ENCODE measurements at places on chromosomes 12 and 14.

GRCh38 chr12:106978035-106978800 lies 8.7 kb downstream of the MTERF2 start:
- DNase-seq, result no peak

- peak; percentile 64 for DNase-seq
Measured at GRCh38 chr12:39617887-39618286, 1.7 kb downstream of the ABCD2 start.

DNA sequence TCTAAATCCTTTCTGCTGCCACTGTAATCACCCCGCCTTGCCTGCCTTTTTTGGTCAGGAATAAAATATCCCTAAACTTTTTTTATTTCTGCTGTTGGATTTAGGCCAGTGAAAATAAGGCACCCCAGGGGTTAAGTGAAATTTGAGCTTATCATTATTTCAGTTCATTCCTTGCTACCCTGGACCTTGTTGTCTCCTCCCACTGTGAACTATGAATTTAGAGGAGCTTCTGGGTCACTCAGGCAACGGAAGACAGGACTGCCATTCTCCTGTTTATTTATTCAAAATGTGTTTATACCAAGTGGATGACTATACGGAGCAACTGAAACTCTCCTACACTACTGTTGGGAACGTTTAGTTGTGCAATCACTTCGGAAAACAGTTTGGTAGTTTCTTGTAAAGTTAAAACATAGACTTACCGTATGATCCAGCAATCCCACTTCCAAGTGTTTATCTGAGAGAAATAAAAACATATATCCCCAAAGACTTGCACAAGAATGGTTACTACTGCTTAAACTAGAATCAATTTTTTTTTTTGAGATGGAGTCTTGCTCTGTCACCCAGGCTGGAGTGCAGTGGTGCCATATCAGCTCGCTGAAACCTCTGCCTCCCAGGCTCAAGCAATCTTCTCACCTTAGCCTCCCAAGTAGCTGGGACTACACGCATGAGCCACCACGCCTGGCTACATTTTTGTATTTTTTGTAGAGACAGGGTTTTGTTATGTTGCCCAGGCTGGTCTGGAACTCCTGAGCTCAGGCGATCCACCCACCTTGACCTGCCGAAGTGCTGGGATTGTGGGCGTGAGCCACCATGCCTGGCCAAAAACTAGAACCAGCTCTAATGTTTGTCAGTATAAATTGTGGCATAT lies 2.3 kb upstream of the TRAFD1 start:
- DNase-seq, result no peak

- DNase-seq, result no peak
Measured at GRCh38 chr12:48882315-48882687, 16.6 kb upstream of the RND1 start.

DNA sequence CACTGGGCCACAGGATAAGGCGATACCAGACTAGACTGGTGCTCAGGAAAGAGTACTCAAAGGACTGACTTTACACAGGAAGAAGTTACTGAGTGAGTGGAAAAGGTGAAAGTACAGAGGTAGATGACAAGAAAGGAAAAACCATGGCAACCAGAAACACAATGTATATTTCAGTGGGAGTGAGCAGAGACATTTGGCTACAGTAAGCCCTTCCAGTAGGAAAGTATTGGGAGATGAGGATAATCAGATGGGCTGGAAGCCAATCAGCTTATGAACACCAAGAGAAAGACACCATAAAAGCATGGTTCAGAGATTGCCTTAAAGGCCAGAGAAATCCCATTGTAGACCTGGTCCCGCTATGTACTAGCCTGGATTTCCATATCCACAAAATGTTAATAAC lies 51.6 kb downstream of the TMTC1 start:
- no peak for DNase-seq

GRCh38 chr14:96516351-96516750 lies 14.2 kb downstream of the PAPOLA start:
- no peak for DNase-seq

DNA sequence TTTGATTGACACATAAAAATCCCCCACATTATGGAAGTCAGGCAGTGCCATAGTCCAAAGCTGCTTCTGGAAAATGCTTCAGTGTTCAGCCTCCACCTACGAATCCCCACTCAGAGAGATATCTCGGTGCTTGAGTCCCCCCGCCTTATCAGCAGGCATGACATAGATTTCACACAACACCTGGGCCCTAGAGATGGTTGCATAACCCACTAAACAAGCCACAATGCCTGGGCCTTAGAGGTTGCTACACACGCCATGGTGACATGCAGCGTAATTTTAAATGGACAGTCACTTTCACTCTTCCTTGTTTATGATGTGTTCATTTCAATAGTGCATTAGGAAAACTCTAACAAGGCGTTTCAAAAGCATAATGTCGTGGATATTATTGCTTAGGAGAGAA lies 38.0 kb downstream of the CCDC60 start:
- DNase-seq, result no peak

DNA sequence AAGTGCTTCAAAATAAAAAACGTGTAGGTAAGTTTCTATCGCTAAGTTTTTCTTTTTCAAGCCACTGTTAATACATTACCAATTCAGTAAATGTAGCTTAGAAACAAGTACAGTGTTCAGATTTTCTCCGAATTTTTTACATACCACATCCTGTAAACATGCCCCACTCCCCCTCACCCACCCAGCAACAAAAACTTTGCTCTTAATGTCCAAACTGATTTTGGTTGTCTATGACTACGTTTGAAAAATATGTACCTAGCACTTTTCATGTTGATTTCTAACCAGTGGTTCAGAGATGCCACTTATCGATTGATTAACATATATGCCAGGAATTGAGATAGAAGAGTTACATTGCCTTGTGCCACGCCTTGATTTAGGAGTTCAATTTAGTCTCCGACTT lies 663 bp upstream of the LIN7A start:
- DNase-seq, result no peak

DNA sequence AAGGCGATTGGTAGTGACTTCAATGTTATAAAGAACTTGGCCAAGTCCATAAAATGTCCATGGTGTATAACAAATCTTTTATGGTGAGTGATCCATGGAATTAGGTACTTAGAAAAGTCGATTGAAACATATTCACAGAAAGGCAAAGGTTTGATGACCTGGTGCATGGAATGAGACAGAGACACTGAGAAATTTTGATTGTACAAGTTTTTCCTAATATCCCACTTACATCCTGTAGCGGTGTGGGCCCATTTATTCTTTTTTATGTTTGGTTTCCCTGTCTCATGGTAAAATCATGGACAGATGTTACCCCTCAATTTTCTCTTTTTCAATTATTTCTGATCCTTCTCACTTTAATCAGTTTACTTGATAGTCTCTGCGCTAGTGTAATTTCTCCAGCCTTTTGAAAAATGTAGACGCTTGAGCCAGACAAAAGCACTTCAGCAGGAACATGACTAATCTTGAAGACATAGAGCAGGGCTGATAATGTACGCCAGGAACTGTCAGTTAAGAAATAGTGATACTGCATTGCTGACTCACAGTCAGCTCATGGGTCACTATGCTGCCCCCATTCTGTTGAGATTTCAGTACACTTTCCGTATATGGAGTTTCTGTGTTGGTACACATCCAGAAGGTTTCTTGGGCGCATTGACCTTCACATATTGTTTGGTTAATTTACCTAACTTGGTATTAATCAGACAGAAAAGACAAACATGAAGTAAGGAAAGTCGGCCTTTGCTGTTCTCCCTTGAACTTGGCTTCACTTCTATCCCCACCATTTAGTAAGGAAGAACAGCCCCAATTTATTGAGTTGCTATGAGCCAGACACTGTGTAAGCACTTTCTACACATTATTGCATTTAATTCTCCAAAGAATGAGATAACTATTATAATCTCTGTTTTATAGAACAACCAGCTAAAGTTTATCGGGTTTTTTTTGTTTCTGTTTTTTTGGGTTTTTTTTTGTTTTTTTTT lies 841.7 kb downstream of the DIO2 start:
- DNase-seq, result no peak

GRCh38 chr12:42145552-42146215 lies 1.0 kb upstream of the GXYLT1 start:
- no peak for DNase-seq

DNA sequence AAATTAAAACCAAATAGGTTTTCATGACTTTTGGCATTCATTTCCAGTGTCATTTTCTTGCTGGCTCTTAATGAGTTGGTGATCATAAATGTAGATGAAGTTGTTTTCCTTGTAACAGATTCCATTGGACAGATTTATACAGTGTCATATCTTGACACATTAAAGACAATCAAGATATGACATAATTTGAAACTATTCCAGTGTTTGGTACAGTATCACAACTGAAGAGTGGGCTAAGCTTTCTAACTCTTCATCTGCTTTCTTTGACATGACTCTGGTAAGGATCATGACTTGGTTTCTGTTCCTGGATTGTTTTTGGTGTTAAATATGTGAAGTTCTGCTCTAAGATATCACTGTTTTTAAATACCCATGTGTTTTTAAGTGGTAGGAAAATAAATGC lies 289.6 kb downstream of the NAV3 start:
- no peak for DNase-seq

DNA sequence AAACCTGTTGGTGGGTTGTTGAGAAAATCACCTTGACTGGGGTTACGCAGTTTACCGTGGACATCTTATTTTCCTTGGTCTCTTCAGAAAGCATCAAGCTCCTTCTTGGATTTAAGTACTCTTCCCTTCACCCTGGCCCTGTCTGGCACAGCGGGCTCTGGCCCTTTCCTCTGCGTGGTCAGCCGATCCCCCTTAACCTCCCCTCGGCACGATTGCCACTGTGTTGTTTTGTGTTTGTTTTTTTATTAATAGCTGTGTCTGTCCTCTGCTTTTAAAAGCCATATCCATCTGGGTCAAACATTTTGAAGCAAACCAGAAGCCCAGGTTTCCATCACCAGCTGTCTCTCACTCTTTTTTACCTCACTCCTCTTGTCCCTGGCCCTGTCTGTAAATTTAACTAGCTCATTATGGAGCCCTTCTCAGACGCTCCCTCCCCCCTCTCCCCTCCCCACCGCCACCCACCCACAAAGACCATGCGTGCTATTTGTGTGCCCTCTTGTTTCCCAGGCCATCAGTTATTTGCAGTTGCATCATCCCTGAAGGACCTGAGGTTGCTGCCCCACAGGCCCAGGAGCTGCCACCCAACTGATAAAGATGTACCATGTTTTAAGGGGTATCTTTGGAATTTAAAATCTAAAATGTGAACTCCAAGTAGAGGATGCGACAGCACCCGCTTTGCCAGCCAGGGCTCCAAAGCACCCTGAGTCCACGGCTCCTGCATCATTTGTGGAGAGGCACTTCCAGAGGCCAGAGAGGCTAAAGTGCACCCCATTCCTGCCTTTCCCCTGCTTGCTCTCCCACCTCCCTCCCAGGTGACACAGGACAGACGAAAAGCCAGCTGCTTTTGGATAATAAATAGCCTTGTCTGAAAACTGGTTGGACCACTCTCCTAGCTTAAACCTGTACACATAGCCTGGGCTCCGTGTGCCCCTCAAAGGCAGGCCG lies 3.9 kb downstream of the BCL11B start:
- no peak for DNase-seq

DNA sequence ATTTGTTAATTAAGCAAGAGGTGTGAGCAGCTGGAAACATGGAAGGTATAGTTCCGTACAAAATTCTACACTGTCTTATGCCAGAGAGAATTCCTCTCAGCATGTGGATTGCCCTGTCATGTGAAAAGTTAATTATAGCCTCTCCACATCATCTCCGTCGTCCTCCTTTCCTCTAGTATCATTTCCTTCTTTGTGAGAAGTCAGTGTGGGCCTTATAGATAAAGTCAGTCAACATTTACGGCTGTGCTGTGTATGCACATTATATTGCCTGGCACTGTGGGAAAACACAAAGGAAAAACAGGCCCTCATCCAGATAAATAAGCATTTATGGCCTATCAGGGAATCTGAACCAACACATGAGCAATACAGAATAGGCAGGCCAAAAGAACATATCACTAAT lies 236.6 kb downstream of the SEC23A start:
- DNase-seq, result no peak

- no peak for DNase-seq
Measured at GRCh38 chr14:95332641-95333040, 12.9 kb upstream of the CLMN start.

DNA sequence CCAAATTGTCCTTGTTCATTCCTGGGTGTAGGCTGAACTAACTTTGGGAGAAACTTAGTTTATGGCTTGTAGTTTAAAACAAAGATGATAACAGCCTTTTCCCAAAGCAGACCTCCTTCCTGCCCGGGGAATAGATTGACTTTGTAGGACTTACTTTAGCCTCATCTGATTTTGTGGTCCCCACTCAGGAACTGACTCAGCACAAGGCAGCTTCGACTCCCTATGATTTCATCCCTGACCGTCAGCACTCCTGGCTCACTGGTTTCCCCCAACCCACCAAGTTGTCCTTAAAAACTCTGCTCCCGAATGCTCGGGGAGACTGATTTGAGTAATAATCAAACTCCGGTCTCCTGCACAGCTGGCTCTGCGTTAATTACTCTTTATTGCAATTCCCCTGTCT lies 40.1 kb upstream of the DDHD1 start:
- no peak for DNase-seq

- no peak for DNase-seq
Measured at GRCh38 chr14:91326514-91327249, 82.2 kb upstream of the GPR68 start.

- DNase-seq, result no peak
Measured at GRCh38 chr14:104604458-104605449, at the start of gene TMEM179. TSS of gene TMEM179 (minus strand) at chr14:104604772. CDS start at chr14:104604741, 31 bp downstream.

DNA sequence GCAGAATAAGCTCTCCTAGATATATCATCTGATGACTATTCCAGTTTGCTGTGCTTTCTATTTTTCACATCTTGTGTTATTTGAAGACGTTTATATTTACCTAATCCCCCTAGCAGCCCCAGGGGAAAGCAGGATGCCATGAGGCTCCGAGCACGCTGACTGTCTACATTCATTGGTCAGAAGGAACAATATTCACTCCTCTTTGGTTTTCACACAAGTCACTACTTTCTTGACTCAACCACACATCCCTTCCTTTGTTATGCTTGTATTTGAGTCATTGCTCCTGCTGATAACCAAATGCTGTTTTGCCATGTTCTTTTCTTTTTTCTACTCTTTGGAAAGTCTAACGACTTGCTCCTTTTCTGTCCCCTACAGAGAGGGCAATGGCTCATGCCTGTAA lies 86.5 kb upstream of the SLC38A2 start:
- DNase-seq, result peak; percentile 14

DNA sequence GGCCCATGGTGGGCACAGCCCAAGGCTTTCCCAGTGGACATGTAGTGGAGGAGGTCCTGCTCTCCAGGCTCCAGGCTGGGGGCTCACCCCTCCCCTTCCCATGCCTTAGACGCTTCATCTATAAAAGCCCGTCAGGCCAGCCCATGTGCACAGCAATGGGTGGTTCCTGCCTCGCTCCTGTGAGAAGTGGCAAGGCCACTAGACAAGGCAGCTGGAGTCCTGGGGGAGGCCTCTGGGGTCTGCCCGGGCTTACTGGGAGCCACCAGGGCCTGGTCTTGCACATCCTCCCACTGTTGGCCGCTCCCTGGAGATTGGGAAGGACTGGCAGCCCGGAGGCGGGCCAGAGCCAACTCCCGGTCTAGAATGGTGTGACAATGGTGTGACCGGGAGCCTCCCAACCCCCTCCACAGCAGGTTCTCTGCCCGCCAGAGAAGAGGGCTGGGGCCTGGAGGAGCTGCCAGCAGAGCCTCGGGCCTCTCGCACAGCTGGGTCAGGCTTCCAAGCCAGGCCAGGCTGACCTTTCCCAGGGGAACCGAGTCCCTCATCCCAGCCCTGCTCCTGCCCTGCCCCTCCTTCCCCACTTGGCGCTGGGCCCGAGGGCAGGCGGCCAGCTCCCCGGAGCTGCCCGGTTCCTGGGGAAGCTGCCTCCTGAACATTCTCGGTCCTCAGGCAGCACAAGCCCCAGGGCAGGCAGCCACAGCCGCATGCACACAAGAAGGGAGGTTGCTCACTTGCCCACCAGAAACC lies 97.9 kb downstream of the RFLNA start:
- no peak for DNase-seq

- DNase-seq, result no peak
Measured at GRCh38 chr14:101623077-101623372, 61.7 kb downstream of the DIO3 start.
